Effector CD4-positive, alpha-beta T cell (primary cell): ENCODE measurements at places on chromosomes 5 and 9.

GRCh38 chr9:135561391-135562234 is at the start of gene PAEP:
Gene PAEP, plus strand, starts transcription at chr9:135561756.
- no peak for DNase-seq

DNA sequence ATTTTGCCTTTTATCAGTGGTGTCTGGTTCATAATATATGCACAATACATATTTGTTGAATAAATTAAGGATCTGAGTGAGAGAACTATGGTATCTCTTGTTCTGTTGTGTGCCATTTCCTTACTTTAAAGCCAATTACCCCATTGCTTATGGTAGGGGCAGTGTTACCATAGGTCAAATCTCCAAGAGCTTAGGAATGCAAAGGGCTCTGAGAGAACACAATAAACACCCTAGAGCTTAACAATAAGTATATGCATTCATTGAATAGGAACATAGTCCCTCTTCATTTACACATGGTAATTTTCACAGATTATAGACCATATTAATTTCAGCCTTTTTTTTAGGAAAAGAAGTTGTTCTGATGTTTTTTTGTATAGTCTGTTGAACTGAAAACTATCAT is 112.2 kb downstream of the MCTP1 start:
- no peak for DNase-seq

DNA sequence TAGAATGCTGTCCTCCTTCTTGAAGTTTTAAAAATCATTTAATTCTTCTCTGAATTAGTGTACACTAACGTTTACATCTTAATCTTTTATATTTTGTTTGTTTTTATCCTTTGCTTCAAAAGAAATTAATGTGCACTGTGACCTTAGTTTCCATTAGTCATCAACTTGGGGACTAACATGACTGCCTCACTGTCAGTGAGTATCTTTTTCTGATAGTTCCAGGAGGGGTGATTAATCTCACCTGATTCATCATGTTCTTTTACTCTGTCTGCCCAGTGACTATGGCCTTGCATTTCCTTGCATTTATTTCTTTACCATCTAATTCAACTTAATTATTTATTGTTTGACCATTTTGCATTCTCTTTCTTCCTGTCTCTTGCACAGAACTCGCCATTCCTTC is 33.4 kb upstream of the NR3C1 start:
- DNase-seq, result no peak

GRCh38 chr5:145689235-145689634 is 145.9 kb downstream of the PRELID2 start:
- DNase-seq, result no peak

DNA sequence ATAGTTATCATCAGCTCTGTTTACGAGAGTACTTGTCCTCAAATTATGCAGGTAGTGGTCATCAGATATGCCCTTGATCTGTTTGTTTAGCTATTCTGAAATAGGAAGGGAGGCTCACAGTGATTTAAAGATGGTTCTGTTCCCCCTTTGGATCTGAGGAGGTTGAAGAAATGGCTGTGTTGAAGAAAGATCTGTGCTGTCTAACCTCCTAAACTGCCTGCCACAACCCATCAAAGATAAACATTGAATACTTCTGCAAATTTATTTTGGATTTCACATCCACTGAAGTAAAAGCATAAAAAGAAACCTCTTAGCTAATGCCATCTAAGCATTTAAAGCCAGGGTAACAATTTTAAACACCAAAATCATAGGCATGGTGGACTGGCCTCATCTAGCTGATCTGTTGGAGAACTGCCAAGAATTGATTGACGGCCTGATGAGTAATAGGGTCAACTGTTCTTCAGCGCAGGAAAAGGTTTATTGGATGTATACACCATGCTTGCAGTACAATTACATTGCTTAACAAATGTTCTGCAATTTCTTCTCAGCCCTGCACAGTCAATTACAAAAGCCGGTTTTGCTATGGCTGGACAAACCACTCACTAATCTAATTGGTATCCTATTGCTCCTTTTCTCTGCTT is 97.6 kb downstream of the SEMA6A start:
- DNase-seq, result no peak

DNA sequence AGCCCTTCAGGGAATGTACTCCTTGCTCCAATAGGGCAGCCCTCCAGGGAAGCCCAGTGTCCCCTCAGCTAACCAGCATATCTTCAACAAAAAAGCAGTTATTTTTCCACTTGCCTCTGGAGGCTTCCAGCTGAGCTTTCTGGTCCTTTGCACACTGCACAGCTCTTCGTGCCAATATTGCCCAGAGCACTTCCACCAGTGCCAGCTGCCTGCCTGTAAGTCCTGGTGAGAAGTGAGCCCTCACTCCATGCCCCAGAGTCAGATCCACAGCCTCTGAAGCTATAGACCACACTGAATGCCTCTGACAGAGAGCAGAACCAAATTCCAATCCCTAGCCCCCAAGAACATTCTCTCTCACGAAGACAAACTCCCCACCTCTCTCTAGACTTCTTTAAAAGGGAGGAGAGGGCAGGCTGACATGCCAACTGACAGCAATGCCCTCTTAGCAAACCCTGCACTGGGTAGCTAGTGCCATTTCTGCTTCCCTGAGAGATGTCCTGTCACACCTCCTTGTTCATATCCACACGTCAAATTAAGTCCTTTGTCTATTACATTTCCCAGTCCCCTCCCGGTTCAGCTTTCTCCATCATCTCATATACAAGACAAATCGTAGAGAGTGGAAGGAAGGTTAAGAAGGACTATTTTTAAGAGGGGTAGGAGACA is 12.7 kb upstream of the HEXB start:
- DNase-seq, result no peak

GRCh38 chr9:137430723-137431415 is 7.7 kb downstream of the NOXA1 start:
- no peak for DNase-seq

GRCh38 chr5:171966270-171966669 is 40.2 kb downstream of the FBXW11 start:
- DNase-seq, result no peak

DNA sequence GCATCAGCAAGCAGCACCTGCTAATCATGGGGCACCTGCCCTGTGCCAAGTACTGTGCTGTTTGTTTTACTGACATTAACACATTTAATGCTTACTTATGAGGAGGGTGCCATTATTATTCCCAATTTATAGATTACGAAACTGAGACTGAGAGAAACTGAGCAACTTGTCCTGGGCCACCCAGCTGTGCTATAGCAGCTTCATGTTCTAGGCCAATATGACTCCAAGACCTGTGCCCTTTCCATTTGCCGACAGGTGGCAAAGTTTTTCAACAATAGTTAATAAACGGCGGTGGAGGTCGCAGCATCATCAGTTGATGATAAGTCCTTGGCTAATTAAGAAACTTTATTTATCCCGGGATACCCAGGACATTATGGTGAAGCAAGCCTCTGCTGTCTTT is 55.4 kb downstream of the TIMD4 start:
- no peak for DNase-seq
